ENCODE measurements at places on chromosomes 7 and 10. TPM values are rescaled to one million over a fixed set of nuclear protein-coding genes. Genes with fewer than 3 reads are reported as not detected.
A peak's percentile ranks its signal among the peaks of the same experiment; 100 is the strongest.

Gene POU6F2
- not detected for total RNA-seq

- DNase-seq = no peak
Measured at GRCh38 chr7:37349979-37350590, 98.6 kb downstream of the ELMO1 start.

Gene SNCG
- total RNA-seq = not detected

- no peak for DNase-seq
Measured at GRCh38 chr7:47796347-47796746, 151.9 kb downstream of the PKD1L1 start.

DNA sequence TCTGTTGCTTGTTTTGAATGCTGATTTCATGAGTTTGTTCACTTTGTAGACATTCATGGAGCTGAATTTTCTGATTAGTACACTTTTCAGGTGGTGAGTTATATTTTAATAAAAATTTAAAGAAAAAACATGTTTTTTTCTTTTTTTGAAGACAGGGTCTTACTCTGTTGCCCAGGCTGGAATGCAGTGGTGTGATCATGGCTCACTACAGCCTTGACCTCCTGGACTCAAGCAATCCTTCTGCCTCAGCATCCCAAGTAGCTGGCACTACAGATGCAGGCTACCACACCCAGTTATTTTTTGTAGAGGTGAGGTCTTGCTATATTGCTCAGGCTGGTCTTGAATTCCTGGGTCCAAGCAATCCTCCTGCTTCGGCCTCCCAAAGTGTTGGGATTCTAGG, 23.7 kb downstream of the PDZD8 start:
- no peak for DNase-seq

Gene INMT
- total RNA-seq = not detected

DNA sequence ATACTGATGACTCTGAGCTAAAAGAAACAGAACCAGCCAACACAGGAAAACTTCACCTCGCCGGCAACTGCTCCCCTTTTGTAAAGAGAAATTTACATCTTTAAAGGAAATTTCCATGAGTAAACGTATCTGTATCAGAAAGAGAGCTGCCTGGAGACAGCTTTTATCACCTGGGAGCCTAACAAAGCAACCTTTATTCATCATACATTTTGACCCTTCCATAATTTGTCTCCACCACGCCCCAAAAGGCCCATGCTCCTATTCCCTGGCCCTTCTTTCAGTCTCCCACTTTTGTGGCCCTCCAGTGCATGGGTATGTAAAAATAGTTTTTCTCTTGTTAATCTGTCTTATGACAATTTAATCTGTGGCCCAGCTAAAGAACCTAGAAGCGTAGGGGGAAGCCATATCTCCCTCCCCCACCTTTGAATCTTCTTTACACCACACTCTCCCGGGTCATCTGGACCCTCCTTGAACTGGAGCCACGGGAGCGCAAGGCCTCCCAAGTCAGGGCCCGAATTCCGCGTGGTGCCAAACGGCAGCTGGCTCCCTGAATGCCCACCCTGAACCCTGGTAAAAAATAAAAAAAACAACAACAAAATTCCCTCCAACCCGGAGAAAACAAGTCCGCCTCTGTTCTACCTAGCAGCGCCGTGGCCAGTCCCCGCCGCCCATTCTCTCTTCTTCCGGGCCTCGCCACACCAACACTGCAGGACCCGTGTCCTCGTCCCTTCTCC, 15.4 kb upstream of the FKBP9 start:
- DNase-seq = no peak

- no peak for DNase-seq
Measured at GRCh38 chr7:79719216-79719615, 265.7 kb upstream of the MAGI2 start.

Gene ELMO1
- total RNA-seq = 64.0 TPM

DNA sequence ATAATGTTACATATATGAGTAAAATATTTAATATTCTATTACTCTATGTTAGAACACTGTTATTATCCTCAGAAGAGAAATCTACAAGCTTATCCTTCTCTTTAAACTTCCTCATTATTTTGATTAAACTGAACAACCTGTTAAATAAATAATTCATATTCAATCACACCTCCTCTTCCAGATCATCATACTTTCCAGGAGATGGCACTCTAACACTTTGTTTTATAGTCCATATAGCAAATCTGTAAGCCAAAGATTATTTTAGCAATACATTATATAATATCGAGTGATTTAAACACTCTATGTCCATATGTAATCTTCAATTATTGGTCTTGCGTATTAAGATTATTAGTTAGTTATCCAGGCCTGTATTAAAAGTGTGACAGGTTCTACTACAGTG, 694.1 kb downstream of the ANKRD7 start:
- no peak for DNase-seq

DNA sequence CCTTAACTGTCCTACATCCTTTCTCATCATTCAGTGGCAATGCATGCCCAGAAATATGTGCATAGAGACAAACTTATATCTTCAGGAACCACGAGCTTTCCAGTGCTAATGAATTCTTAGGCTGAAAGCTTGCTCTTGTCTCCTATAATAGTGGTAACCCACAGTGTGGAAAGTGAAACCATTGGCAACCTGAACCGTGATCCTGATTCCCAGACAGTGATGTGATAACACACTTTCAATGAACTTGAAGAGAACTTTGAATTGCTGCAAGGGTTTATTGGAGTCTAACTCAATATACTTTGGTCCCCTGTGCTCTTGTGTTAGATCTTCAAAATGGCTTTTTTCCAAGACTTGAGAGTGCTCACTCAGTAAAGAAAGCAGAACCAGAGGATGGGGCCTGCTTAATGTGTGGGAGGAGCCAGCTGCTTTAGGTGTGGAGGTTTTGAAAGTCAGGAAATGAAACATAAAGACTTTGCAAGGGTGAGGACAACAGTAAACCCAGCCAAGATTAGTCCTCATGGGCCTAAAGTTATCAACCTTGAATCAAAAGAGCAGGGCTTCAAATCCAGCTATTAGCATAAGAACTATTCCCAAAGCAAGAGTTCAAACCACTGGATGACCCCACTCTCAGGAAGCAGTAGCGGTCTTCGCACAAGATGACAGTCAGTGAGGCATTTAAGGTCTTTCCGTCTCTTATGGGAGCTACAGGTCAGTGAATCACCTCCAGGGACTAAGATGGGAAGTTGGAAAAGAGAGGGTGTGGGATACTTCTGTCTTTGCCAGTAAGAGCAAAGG, 332.4 kb upstream of the NRP1 start:
- DNase-seq = no peak

Gene CYREN
- 35.2 TPM for total RNA-seq

GRCh38 chr7:2869981-2870380, 25.9 kb upstream of the GNA12 start:
- DNase-seq = no peak

GRCh38 chr7:156034397-156034796, 222.1 kb upstream of the SHH start:
- DNase-seq = no peak

GRCh38 chr10:133100186-133100585, 12.5 kb downstream of the ADGRA1 start:
- DNase-seq = no peak

GRCh38 chr10:56028298-56029132, 332.5 kb downstream of the ZWINT start:
- DNase-seq = no peak

- DNase-seq = no peak
Measured at GRCh38 chr7:159070431-159071148, 74.1 kb downstream of the VIPR2 start.

- DNase-seq = no peak
Measured at GRCh38 chr10:76631884-76632766, 1005.5 kb downstream of the KCNMA1 start.

GRCh38 chr10:132361581-132362101, 29.6 kb downstream of the LRRC27 start:
- DNase-seq = no peak

- DNase-seq = no peak
Measured at GRCh38 chr7:47458057-47458456, 123.9 kb downstream of the TNS3 start.

- DNase-seq = no peak
Measured at GRCh38 chr7:53070883-53071282, 35.5 kb downstream of the POM121L12 start.

DNA sequence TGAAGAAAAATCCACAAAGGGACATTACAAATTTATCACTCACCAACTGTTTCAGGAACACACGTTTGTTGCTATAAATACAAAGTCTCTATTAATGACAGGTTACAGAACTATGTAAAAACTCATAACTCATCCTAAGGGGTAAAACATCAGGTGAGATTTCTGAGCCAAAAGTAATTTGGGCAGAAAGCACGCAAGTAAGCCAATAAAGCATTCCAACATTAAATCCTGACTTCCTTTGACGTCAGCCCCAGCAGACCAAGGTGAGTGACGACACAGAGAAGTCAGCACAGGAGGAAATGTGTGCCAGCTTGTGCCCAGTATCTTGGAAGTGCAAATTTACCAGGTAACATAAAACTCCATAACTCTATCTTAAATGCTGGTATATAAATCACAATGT, 45.7 kb downstream of the IMMP2L start:
- DNase-seq = no peak

DNA sequence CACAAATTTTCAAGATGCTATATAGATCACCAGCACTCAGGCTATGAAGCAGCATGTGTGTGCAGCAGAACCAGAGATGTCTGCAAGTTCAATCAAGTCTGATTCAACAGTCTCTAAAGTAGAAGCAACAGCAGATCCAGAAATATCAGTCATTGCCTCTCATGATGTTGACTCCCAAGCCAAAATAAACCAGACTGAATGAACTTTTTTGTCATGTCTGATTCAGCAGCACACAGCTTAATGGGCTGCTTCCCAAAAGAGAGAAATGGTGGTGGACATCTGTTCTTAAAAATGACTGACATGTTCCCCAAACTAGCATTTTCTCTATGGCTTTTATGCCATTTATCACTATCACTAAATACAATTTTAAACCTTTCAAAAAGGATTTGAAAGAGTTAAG, 53.8 kb downstream of the TMEM26 start:
- no peak for DNase-seq

Gene CALD1
- 0.55 TPM for total RNA-seq

- no peak for DNase-seq
Measured at GRCh38 chr7:43372676-43373355, 210.1 kb upstream of the STK17A start.

GRCh38 chr10:131094527-131095312, 216.8 kb downstream of the TCERG1L start:
- DNase-seq = no peak

Gene MYPN
- not detected for total RNA-seq

Gene HOXA9
- not detected for total RNA-seq

Gene GIMAP7
- 134 TPM for total RNA-seq

- DNase-seq = no peak
Measured at GRCh38 chr10:129114588-129114987, 352.5 kb upstream of the MGMT start.

DNA sequence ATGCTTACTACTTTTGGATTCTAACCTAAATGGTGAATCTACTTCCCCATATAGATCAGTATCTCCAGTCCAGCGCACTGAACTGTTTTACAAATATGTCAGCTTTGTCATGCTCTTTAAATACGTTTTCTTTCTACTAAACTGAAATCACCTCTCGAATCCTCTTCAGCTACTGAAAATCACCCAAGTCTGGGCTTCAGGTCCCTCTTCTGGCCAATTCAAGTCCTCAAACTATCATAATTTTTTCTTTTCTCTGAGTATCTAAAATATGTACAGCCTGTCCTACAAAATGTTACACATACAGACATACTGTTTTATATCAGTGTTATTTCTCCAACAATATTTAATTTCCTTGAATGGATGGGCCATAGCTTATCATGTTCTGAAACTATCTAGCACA, 84.2 kb downstream of the CACNA2D1 start:
- no peak for DNase-seq

DNA sequence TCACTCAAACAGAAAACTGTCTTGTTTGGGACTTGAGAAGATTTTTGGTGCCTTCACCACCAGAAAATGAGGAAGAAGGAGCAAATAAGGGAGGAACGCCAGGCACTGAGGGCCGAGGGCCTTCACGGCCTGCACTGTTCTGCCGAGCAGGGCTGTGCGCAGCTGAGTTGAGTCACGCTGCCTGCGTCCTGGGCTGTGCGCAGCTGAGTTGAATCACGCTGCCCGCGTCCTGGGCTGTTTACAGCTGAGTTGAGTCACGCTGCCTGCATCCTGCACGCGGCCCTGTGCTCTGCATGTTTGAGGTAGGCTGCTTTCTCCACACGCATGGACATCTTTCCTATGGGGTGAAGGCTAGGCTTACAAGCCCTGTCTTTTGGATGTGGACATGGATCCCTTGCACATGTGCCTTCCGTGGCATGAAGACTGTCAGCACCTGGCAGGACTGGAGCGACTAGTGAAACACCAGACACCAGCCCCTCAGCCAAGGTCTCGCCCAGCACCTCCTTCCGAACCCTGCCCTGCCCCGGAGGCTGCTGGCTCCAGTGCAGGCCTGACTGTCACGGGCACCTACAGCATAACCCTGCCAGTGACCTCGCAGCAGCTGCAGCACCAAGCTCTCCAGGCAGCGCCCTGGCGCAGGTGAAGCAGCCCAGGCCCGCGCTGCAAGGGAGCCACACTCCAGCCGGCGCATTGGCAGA, 96.7 kb downstream of the HTR5A start:
- no peak for DNase-seq

GRCh38 chr7:152984421-152984820, 224.9 kb downstream of the ACTR3B start:
- no peak for DNase-seq

Gene SLC39A12
- total RNA-seq = not detected

Gene CDH23
- 4.7 TPM for total RNA-seq

GRCh38 chr7:138354066-138354465, 106.0 kb upstream of the TRIM24 start:
- DNase-seq = no peak

DNA sequence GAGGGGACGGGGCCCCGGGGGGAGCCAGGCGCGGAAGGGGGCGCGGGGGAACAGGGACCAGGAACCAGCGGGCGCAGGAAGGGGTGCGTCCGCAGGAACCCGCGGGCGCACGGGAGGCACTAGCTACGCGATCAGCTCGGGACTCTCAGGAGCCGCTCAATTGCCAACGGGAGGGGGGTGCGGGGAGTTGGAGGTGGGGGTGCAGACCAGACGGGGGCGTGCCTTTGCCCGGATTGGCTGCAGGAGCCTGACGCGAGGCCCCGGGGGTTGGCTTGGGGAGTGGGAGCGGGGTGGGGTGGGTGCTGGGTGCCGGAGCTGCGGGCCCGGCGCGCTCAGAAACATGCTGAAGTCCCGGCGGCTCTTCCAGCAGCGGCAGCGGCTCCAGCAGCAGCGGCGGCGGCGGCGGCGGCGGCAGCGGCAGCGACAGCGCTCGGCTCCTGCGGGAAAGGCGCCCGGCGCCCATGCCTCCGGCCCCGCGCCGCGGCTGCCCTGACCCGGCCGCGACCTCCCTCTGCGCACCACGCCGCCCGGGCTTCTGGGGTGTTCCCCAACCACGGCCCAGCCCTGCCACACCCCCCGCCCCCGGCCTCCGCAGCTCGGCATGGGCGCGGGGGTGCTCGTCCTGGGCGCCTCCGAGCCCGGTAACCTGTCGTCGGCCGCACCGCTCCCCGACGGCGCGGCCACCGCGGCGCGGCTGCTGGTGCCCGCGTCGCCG, at the start of gene ADRB1:
TSS of gene ADRB1 (plus strand) at position 335 of the 715 bp plus-strand sequence. CDS start at position 602, 267 bp downstream.
- peak; percentile 60 for DNase-seq

DNA sequence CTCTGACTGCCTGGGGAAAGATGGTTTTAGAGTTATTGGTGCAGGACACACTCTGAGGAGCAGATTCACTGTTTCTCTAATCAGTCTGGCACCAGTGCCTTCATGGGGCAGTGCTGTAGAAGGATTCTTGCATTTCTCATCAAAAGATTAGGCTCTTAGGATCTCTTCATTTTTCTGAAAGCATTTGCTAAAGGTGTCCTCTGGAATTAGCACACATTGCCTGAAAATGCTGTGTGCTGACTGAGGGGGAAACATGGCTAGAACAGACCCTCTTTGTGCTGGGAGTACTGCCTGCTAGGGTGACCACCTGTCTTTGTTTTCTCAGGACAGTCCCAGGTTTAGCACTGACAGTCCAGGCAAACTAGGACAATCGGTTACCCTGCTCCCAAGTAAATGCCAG, 301.0 kb downstream of the PTEN start:
- DNase-seq = no peak

Gene IKZF1
- total RNA-seq = 374 TPM
